ENCODE measurements at places on chromosomes 5 and 9.

- peaks cover 6% of the 10 kb centered on the region for H3K27me3 ChIP-seq
- no peak for DNase-seq
- H3K4me3 ChIP-seq, result no peak overlapping the region
- no peaks in the 10 kb centered on the region for H3K36me3 ChIP-seq
- H3K4me1 ChIP-seq, result no peaks in the 10 kb centered on the region
Measured at GRCh38 chr9:107593224-107593870, 103.8 kb upstream of the KLF4 start.

DNA sequence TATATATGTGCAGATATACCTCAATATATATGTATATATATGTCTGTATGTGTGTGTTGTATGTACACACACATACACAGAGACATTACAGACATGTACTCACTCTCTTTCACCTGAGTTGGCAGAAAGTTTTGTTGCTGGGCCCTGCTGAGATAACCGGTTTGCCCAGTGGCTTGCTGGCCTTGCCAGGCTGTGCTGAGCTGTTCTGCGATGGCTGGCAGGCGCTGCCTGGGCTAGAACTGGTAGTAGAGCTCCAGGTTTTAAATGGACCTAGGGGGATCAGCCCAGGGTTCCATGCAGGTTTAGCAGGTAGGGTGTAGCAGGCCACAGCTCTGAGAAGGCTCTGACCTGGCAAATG lies 394.3 kb downstream of the GADD45G start:
- peaks cover 20% of the 10 kb centered on the region for H3K27me3 ChIP-seq
- peak overlapping the region; percentile 54 for H3K27ac ChIP-seq
- H3K4me1 ChIP-seq, result peaks cover 15% of the 10 kb centered on the region
- H3K4me3 ChIP-seq, result no peak overlapping the region
- DNase-seq, result no peak

DNA sequence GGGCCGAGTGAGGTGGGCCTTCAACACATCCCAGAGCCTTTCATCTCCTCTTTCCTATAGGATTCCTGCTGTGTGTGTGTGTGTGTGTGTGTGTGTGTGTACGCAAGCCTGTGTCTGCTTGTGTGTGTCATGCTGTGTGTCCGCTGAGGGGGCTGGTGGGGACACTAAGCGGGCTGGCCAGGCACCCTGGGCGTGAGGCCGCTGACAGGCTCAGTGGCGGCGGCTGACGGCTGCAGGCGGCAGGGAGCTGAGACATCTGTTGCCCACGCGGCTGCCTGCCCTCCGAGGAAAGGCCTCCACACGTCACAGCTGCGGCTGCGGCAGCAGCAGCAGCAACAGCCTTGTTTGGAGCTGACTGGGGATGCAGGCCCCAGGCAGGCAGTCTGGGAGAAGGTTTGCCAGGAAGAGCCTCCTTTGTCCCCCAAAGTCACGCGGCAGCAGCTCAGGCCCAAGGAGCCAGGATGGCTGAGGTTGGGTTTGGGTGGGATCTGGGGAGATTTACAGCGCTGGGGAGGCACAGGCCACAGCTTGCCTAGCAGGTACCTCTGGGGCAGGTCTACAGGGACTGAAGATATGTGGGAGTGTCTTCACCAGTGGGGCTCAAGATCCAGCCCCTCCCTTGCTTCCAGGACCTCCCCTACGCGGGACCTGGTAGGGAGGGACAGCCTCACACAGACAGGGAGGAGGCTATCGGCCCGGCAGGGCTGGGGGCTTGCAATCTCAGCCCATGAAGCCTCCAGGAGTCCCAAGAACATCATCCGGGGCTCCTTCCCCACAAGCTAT lies 1.8 kb downstream of the PDLIM4 start:
- H3K27ac ChIP-seq, result no peak overlapping the region
- peaks cover 33% of the 10 kb centered on the region for H3K27me3 ChIP-seq
- peaks cover 3% of the 10 kb centered on the region for H3K36me3 ChIP-seq

GRCh38 chr5:111129938-111130337 lies 37.8 kb downstream of the WDR36 start:
- H3K36me3 ChIP-seq, result no peaks in the 10 kb centered on the region
- H3K4me3 ChIP-seq, result no peak overlapping the region
- peak overlapping the region; percentile 63 for H3K27ac ChIP-seq

GRCh38 chr9:112486221-112487007 lies at the start of gene KIAA1958:
KIAA1958 (plus strand) TSS chr9:112486827; CDS start chr9:112574081, 87,254 bp downstream.
- peak within 1 kb of the TSS; percentile 92 for H3K27ac ChIP-seq
- H3K27me3 ChIP-seq, result no peaks in the 10 kb centered on the region
- peaks cover 2% of the 10 kb centered on the region for H3K36me3 ChIP-seq

DNA sequence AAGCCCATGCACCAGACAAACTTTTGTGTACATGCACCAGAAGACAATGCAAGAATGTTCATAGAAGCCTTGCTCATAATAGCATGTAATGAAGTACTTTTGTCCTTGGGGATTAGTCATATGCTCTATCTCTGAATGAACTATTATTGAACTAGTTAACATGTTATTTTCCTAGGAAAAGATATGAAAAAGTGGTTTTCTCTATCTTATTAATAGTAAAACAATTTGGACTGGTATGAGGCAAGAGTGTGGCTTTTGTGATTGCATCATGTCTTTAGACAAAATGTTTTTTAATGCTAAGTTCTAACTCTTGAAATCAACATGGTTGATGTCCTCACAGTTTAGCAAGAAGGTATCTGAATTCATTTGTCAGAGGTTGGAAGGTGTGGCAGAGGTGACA lies 55.7 kb upstream of the SPDL1 start:
- peaks cover 2% of the 10 kb centered on the region for H3K4me1 ChIP-seq
- no peak overlapping the region for H3K27ac ChIP-seq
- peaks cover 2% of the 10 kb centered on the region for H3K36me3 ChIP-seq
- H3K4me3 ChIP-seq, result no peak overlapping the region
- no peak for DNase-seq

DNA sequence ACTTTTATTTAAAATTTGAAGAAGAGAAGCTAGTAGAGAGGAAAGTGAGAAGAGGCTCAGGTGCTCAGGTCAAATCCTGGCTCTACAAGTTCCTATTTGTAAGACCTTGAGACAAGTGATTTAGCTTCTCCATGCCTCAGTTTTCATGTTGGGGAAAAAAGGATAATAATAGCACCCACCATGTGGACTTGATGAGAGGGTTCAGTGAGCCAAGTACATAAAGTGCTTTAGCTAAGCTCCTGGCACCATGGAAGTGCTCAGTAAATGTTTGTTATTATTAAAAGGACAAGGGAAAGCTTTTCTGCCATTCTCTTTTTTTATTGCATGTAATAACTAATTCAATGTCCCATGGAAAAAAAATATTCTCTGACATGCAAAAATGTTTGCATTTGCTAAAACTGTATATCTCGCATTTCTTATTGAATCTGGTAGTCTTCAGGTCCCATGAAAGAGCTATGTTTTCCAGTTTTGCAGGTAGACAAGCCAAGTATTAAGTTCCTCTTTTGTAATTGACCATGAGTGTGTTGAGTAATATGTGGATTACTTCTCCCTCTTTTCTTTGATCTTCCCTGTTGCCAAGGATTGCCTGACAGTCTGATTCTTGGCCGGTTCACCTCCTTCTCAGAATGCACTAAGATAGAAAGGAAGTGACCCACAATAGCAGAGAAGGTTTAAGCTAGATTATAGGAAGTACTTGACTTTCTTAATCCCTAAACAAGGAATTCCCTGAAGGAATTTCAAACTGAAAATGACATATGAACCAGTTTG lies 45.6 kb upstream of the TRIM32 start:
- peaks cover 3% of the 10 kb centered on the region for H3K4me1 ChIP-seq
- DNase-seq, result no peak
- H3K27me3 ChIP-seq, result no peaks in the 10 kb centered on the region
- no peak overlapping the region for H3K4me3 ChIP-seq
- no peak overlapping the region for H3K27ac ChIP-seq
- peaks cover 6% of the 10 kb centered on the region for H3K36me3 ChIP-seq

DNA sequence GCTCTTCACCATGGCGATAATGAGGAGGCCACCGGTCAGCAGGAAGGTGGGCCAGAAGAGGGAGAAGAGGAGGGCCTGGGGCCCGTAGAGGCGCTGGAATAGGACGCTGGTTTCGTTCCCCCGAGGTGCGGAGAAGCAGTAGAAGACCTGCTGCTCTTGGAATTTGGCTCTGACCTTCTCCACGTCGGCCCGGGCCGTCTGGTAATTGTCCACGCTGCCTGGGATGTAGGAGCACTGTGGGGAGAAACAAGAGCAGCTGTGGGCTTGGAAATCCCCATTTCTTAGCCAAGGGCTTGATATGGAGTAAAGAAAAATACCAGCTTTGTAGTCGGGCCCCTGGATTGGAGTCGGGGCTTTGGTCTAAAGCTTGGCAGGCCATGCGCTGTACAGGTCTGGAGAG lies 10.4 kb downstream of the KCNMB1 start:
- H3K27me3 ChIP-seq, result peaks cover 25% of the 10 kb centered on the region
- H3K4me1 ChIP-seq, result no peaks in the 10 kb centered on the region
- no peak overlapping the region for H3K4me3 ChIP-seq
- peaks cover 2% of the 10 kb centered on the region for H3K36me3 ChIP-seq

- no peak for DNase-seq
- H3K4me3 ChIP-seq, result no peak overlapping the region
- peaks cover 19% of the 10 kb centered on the region for H3K27me3 ChIP-seq
- no peak overlapping the region for H3K27ac ChIP-seq
Measured at GRCh38 chr5:38533286-38534155, 22.9 kb downstream of the LIFR start.

DNA sequence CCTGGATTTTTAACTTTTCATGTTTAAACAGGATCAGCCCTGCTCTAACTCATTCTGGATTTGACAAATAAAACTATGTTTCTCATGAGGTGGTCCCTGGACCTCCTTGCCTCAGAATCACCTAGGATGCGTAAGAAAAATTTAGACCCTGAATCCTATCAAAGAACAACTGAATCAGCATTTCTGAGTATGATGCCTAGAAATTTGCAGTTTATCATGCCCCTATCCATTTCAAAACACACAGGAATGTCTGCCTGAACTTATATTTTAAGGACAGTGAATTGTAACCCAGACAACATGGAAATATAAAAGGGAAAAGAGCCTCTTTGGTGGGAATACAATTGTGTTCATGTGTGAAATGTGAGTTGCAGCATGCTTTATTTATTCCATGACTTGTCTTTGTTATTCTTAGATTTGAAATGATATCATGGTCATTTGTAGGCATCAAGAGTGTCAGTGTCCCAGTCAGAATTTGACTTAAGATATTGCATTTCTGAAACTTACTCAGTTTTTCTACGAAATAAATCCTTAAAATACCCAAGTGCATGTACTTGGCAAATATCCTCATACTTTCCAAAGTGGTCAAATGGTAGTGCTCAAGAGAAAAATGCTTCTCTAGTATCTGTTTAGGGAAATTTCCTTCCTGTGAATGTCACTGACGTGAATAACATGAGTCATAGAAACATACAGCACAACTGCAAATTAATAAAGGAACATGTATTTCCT lies 144.3 kb downstream of the GIN1 start:
- DNase-seq, result no peak
- no peak overlapping the region for H3K27ac ChIP-seq
- H3K4me1 ChIP-seq, result no peaks in the 10 kb centered on the region

DNA sequence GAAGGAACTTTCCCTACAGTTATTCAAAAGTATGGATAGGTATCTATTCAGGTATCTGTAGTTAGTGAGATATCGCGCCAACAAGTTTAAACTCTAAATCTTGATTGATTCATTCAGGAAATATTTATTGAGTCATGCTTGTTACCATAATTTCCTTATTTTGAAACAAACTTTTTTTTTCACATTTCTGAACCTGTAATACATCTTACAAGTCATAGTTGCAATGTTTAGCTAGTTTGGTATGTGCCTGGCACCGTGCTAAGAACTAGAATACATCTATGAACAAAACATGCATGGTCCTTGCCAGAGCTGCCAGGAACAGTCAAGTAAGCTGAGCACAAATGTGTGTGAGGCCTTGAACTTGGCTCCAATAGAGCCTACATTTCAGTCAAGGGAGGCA lies 226.4 kb downstream of the PCSK5 start:
- no peaks in the 10 kb centered on the region for H3K27me3 ChIP-seq
- DNase-seq, result no peak
- H3K27ac ChIP-seq, result no peak overlapping the region
- no peaks in the 10 kb centered on the region for H3K36me3 ChIP-seq
- no peak overlapping the region for H3K4me3 ChIP-seq

DNA sequence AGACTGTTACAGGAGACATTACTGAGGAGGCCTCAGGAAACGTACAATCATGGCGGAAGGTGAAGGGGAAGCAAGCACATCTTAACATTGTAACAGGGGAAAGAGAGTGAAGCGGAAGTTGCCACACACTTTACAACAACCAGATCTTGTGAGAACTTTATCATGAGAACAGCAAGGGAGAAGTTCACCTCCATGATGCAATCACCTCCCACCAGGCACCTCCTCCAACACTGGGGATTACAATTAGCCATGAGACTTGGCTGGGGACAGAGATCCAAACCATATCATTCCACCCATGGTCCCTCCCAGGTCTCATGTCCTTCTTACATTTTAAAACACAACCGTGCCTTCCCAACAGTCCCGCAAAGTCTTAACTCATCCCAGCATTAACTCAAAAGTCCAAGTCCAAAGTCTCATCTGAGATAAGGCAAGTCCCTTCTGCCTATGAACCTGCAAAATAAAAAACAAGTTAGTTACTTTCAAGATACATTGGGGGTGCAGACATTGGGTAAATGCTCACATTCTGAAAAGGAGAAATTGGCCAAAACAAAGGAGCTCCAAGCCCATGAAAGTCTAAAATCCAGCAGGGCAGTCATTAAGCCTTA lies 138.3 kb downstream of the TMEM161B start:
- no peak overlapping the region for H3K4me3 ChIP-seq
- H3K27me3 ChIP-seq, result peaks cover 10% of the 10 kb centered on the region
- no peak overlapping the region for H3K27ac ChIP-seq
- no peak for DNase-seq

DNA sequence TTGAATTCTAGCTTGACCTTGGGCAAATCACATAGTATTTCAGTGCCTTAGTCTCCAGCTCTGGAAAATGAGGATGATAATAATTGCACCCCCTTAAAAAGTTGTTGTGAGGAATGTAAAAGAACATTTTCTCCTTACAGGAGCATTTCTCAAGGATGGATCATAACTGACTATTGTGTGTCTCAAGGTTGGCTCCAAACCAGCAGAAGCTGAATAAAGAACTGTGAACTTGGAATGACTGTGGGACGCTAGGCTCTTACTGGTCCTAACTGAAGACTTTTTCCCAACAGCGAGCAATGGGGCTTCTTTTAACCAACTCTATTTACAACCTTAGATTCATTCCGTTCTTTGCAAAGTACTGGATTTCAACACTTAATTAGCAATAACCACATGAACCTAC lies 26.2 kb upstream of the GLRX start:
- H3K36me3 ChIP-seq, result peaks cover 2% of the 10 kb centered on the region
- peaks cover 2% of the 10 kb centered on the region for H3K4me1 ChIP-seq
- H3K4me3 ChIP-seq, result no peak overlapping the region
- no peak for DNase-seq
- H3K27ac ChIP-seq, result no peak overlapping the region
- peaks cover 6% of the 10 kb centered on the region for H3K27me3 ChIP-seq

GRCh38 chr9:117233016-117233415 lies 181.8 kb downstream of the ASTN2 start:
- H3K27me3 ChIP-seq, result no peaks in the 10 kb centered on the region
- H3K4me1 ChIP-seq, result no peaks in the 10 kb centered on the region
- no peak overlapping the region for H3K27ac ChIP-seq
- no peaks in the 10 kb centered on the region for H3K36me3 ChIP-seq
- H3K4me3 ChIP-seq, result no peak overlapping the region
